ENCODE measurements at places on chromosomes 2 and 18.

DNA sequence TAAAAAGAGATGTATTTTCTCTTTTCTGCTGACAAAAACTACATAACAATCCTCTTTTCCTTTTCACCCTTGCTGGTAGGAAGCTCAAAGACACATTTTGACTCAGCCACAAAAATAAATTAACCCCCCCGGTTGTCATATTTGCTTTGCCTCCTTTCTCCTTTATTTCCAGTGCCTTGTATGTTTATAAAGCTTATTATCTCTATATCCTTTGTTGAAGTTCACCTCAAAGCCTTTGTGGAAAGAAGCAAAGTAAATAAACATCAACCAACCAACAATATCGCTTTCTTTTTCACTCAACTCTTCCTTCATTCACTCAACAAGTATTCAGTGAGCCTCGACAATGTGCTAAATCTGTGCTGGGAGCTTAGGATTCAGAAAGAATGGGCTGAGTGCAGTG is 276.5 kb upstream of the ID2 start:
- no peak for DNase-seq

DNA sequence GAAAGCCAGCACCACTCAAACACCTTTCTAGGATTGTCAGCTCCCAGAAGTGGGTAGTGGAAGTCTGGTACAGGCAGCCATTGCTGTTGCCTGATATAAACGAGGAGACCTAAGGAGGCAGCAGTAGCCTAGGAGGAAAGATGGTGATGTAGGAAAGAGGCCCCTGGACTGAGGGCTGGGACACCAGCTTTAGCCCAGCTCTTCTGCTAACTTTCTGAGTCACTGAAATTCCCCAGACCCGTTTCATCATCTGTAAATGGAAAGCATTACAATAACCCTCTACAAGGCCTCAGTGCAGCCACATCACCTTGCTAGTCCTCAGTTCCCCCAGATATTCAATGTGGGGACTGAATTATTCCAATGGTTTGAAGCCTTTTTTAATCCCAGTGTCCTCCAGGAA is 336.5 kb downstream of the TNS1 start:
- DNase-seq, result no peak

- peak; percentile 11 for DNase-seq
Observed at GRCh38 chr18:21743166-21743832, 2.7 kb downstream of the MIB1 start.

- DNase-seq, result no peak
Observed at GRCh38 chr2:38450509-38450908, 73.4 kb upstream of the ATL2 start.

GRCh38 chr2:82260521-82260920 is 1956.0 kb upstream of the LRRTM1 start:
- DNase-seq, result no peak

DNA sequence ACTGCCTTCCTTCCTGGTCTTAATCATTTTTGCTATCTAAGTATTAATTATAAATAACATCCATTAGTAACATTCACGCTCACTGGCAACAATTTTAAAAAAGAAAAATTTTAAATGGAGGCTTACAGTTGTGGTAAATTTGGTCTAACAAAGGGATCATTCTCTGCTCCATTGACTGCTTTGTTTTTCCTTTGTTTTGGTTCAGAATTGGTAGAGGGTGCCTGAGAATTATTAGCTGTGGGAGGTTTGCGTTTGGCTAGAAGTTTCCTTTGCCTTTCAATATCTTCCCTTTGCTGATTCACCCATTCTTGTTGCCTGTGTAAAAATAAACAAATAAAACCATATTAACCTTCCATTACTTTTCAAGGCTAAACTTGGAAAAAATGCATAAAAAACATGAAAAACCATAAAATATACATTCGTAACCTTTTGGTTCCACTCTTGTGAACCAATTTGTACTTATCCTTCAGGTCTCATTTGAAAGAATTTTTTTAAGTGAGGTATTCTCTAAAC is 114.6 kb downstream of the TLK1 start:
- DNase-seq, result no peak

GRCh38 chr18:48050176-48050575 is 119.7 kb upstream of the SMAD2 start:
- no peak for DNase-seq

DNA sequence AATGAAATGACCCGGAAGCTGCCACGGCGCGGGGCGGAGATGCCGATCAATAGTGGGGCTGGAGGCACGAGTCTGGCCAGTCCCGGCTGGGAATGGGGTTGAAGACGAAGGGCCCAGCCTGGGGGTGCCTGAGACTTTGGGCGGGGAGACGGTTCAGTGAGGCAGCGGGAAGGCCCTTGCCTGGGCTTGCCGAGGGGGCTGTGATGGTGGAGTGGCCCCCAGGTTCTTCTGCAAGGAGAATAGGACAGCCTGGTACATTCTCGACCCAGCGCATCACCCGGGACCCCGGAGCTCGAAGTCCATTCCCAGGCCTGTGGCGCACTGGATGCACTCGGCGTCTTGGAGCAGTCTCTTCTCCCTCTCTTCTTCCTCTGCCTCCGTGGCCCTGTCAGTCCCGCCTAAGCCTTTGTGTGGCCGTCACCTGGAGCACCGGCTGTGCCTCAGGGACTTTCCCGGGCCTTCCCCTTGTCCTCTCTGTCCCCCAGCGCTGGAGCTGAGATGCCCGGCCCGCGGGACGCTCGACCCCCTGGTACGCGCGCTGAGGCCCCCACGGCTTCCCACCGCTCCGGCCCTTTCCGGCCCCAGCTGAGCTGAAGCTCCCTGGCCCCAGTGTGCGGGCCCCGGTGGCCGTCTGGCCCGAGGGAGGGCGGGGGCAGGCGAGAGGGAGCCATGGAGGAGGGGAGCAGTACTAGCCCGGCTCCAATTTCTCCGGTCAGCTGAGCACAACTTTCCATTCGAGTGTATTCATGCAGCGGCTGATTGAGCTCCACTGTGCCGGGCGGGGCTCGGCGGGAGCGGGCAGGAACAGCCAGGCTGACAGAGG is 8.0 kb downstream of the SIX3 start:
- no peak for DNase-seq

DNA sequence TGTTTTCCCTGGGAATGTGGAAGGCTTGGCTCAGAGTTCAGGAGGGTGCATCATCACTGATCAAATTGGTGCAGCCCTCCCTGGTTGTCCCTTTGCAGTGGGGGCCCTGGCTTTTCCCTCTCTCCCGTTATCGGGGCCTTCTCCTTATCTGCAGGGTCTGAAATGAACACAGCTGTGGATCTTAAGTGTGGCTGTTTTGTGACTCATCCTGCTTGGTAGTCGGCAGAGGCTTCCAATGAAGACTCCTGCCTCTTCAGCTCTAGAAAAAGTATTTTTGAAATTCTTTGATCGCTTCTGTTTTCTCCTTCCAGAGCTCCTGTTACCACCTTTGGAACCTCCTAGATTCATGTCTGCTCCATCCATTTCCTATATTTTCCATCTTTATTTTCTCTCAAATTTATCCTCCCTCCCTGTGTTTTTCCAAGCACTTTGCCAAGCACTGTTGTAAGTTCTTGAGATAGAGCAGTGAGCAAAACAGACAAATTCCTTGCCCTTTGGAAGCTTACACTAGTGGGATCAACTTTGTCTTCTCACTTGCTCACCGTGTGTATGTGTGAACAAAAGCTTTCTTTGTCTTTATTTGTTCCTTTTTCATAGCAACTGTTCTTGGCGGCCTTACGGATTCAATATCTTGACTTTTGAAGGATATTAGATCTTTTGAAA is 45.7 kb downstream of the RALB start:
- DNase-seq, result no peak

GRCh38 chr18:36733150-36733549 is 95.7 kb downstream of the TPGS2 start:
- no peak for DNase-seq

DNA sequence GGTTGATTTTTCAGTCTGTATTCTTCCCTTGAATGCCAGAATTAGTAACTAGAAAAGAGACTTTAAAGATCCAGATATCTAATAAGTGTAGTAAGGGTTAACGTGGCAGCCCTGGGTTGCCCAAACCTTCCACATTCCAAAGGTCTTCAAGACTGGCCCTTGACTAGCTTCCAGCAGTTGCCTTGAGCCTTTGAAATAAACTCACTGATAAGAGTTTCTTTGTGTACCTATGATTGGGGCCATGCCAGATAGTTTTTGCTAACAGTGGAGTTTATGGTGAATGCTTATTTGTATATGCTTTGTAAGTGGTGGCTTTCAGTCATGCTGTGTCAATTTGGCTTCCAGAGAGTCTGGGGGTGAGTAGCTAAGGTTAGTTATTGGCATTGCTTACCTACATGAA is 722.3 kb downstream of the RNF144A start:
- no peak for DNase-seq

GRCh38 chr2:15892151-15892880 is 48.0 kb upstream of the MYCN start:
- DNase-seq, result no peak

DNA sequence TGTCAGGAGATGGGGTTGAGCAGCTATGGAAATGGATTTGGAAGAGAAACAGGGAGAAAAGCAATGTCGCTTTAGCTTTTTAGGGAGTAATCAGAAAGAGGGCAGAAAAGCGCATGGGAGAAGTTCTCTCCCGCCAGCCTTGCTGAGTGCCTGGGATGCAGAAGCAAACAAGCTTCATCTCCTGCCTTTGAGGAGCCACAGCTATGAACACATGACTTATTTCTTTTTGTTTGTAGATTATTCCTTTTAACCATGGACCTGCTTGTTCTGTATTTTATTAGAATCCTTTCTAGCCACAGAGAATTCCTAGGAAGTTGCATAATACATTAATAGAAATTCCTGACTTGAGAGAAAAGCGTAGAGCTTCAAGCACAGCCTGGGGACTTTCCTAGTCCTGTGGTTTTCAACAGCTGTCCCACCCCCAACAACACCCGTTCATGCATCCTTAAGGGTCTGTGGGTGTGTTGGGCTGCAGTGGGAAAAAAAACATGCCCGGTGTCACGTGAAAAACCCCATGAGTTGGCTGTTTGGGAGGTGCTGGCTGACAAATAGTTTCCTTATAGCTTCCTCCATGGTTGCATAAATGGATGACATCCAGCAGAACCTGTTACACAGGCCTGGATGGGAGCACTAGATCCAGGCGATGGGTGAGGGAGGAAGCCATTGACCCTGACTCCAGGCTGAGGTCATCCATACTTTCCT is 14.9 kb downstream of the SLC9A4 start:
- no peak for DNase-seq

All from MM.1S (cell line).